Stimulated activated CD8-positive, alpha-beta memory T cell treated with anti-CD3 and anti-CD28 coated beads, Interleukin-15, amount 100 ng/mL, for 4 hours (primary cell): ENCODE measurements at places on chromosomes 5 and 9.

DNA sequence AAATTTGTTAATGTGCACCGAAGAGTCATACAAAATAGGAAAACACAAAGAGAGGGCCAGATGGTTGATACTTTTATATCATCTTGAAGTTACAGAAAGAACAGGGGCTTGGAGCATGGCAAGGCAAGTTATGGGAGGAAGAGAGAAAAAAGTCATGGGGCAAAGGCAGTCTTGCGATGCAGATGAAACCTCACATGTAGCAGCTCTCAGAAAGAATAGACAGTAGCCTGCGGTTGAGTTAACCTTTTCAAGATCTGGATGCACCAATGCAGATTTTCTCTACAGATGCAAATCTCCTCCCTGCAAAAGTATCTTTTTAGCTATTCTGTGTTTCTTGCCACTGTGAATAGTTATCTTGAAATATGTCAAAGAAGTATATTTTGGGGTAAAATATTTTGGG, 243.9 kb downstream of the TMEM167A start:
- no peak for DNase-seq

DNA sequence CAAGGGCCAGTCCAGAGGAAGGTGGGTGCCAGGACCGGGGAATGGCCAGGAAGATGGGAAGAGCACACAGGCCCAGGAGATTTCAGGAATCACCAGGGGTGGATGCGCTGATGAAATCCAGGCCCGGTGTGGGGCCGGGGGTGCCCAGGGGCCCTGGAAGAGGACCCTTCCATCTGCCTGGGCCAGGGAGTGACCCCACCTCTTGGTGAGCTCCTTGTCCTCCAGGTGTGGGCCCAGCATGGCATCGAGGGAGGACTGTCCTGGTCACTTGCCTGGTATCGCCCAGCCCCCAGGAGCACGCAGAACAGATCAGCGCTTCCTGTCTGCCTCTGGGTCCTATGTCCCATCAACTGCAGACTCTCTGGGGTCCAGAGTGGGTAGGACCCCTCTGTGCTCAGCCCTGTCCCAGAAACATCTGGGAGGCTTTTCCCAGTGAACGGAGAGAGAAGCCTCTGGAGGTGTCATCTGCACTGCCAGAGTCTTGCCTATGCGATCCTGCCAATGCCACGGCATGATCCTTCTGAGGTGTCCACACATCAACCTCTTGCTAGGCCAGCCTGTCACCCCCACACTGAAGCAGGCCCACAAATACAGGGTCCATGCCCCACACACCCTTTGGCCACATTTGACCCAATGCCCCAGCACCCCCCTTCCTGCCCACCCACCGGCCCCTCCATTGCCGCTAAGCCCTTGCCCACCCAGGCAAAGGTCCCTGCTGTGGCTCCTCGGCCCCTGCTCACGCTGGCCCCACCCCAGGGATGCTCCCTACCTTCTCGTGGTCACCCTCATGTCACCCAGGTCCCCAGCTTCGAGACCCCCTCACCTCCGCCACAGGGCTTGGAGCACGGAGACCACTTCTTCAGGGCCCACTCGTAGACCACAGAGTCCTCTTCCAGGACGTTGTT, 67.2 kb downstream of the ZNF354C start:
- no peak for DNase-seq

GRCh38 chr5:52469420-52469819, 318.3 kb upstream of the ITGA1 start:
- DNase-seq, result no peak

DNA sequence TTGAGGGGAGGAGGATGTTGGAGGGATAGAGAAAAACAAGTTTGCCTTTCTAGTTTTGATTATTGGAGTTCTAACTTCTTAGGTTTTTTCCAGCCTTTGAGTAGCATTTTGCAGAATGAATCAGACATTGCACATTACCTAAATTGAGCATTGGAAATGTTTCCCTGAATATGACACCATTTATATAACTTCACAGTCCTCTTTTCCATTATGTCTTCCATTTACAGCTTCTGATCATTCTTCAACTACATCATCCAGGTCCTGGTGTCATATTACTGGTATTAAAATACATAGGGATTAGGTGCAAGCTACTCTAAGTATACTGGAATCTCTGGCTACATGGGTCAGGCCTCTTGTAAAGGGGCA, 286.1 kb downstream of the ARHGAP26 start:
- no peak for DNase-seq

- no peak for DNase-seq
Observed at GRCh38 chr5:93611976-93612854, 29.2 kb downstream of the NR2F1 start.

DNA sequence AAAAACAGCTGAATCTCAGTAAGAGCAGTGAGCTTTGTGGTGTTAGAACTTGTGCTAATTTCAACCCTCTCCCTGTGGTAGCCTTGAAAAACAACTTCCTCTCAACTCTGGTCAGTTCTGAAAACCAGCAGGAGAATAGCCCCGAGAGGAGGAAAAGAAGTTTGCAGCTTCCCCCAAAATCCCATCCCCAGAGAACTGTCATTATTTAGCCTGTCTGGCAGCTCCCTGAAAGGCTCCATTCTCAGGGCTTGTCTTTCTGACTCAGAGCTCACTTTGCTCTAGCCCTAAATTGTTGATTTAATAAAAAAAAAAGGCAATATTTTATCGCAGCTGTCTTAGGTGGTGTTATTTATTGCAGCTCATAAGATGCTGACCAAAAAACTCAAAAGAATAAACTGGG, 11.4 kb upstream of the SLC45A2 start:
- DNase-seq, result no peak

DNA sequence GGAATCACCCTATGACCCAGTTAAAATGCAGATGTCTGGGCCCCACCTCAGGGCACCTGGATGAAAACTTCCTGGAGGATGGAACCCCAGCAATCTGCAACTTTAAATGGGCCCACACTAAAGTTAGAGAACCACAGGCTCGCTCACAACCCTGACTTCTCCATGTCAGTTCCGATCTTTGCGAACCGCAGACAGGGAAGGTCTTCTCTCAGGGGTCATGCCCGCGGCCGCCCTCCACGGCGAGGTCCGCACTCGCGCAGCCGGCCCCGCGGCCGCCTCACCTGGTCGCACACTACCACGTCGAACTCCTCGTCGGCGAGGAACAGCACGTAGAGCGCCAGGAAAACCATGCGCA, 499 bp downstream of the ALG2 start:
- no peak for DNase-seq

DNA sequence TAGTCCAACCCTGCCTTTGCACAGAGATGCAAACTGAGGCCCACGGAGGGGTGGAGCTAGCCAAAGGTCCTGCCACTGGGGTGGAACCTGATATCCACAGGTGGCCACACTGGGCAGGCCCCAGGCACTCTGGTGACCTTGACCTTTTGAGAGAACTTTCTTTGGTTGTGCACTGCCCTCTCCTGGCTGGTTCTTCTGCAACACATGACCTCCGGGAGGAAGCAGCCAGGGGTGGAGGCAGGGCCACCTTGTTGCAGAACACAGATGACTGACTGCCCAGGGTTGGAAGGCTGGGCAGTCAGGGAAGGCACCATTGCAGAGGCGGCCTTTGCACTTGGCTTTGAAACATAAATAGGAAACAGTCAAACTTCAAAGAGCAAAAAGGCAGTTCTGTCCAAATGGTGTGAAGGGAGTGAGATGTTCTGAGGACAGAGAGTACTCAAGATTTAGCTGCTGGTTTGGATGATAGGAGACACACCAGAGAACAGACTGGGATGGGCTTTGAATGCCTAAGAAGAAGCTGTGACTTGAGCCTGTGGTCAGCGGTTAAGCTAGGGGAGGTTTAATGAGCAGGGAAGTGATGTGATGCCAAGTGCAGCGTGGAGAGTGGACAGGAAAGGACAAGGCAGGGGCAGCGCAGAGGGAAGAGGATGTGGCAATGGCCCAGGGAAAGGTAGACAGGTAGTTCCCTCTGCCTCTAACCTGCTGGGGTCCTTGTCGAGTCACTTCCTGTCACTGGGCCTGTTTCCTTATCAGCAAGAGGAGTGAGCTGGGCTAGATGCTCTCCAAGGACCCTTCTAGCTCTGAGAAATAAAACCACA, 6.8 kb upstream of the TCOF1 start:
- no peak for DNase-seq

DNA sequence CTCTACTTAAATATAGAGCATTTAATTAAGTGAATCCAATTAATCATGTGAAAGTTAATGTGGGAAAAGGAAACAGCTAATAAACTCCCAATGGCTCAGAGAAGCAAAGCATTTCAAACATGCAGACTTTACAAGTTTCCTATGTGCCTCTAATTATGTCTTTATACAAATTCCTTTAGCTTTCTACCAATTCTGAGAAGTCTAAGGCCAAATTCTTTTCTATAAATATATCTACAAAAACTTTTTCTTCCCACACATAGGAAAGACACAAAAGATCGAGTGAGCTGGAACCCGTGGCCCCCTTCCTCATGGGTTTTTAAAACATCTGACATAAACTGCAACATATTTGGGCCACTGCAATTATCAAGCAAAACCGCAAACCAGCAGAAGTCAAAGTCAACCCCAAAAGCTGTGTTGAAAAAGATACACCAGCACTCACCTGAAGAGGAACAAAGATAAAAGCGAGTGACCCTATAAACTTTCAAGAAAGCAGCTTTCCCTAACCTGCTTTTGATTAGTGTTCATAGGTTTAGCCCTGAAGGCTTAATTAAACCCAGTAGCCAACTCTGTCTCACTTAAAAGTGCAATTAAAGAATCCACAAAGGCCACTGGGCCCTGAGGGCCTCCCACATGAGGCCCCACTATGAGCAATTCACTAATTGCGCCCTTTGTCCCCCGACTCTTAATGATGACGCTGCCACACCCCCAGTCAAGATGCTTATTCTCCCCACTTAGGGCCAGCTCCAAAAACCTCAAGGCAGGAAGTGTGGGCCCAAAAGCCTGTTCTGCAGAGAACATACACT, 12.1 kb downstream of the SEMA5A start:
- DNase-seq, result no peak

GRCh38 chr5:322942-323879, 1.7 kb downstream of the AHRR start:
- DNase-seq, result no peak

DNA sequence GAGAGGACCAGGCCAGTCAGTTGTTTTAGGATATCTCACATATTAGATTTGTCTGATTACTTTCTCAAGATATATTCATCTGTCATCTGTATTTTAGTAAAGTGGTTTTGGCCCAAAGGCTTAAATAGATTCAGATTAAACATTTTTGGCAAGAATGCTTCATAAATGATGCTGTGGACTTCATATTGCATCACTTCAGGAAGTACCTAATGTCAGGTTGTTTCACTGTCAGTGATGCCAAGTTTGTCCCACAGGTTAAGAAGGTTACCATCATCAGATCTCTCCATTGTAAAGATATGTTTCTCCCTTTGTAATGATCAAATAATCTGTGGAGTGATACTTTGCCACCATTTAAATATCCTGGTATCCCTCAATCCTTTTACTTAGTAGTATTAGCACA, 37.3 kb downstream of the ERCC6L2 start:
- DNase-seq, result no peak

- no peak for DNase-seq
Observed at GRCh38 chr5:94196953-94197352, 421.5 kb downstream of the KIAA0825 start.

- DNase-seq, result no peak
Observed at GRCh38 chr5:84724683-84725082, 340.0 kb upstream of the EDIL3 start.

DNA sequence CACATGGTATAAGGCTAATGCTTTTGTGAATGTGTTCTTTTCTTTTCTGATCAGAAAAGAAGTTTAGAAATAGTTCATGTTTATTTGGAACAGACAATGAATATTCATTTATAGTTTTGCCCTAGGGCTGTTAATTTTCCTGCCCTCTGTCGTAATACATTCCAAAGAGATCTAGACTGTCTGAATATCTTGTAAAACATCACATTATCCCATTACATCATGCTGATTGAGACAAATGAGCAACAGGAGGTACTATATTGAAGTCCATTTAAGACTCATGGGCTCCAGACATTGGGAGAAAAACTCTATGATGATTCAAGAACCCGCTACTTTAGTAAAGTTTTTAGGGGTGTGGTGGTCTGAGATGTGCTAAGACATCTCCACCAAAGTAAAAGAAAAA, 121.2 kb upstream of the MAP1B start:
- no peak for DNase-seq

DNA sequence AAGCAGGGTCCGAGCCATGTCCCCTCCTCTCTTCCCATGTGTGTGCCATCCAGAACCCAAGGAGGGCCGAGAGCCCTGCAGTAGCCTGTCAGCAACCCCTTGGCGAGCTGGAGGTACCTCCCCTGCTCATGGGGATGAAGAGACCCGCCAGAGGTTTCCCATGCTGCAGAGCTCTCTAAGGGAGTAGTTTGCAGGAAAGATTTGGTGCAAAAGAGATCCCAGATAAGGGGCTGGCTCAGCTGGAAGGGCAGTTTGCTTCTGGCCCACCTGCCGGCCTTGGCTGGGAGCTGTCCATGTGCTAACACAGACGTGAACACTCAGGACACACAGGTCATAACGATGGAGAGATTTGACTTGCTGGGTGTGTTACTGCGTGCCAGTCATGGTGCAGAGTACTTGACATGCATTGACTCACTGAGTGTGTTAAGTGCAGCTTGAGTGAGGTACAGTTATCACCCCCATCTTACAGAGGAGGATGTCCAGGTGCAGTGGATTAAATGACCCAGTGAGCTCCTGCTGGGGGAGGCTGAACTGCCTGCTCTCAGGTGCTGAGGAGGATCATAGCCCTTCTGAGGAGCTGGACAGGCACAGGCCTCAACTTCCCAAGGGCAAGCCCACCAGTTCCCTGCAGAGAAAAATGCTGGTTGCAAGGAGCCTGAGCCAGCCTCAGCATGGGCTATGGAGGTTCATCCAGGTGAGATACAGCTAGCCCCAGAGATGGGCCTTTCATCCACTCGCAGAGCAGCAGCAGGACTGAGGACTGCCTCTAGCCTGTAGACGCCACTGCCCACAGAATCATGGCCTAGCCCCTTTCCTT, 6.3 kb upstream of the SLC25A48 start:
- no peak for DNase-seq

- DNase-seq, result no peak
Observed at GRCh38 chr5:177008716-177009115, 2.1 kb upstream of the UIMC1 start.

GRCh38 chr9:117987945-117988344, 283.7 kb downstream of the TLR4 start:
- DNase-seq, result no peak

GRCh38 chr5:172821340-172821985, 12.6 kb upstream of the ERGIC1 start:
- no peak for DNase-seq

DNA sequence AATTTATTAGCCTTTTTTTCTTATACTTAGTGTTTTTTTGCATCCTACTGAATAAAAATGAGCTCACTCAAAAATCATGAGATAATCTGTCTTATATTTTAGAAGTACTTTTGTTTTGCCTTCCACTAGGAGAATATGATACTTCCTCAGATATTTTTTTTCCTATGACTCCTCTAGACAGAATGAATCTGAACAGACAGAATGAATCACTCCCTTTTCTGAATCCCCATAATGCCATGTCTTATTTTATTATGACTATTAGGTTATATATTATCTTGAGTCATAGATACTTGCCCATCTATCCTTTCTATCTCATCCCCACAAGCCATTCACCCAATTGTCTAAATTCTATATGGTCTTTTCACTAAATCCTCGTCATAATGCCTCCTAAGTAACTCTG, 134.6 kb downstream of the BRINP1 start:
- DNase-seq, result no peak
